Uterus (tissue), 4 donors: ENCODE measurements at places on chromosomes 3 and 15.

- DNase-seq = no peak
Observed at GRCh38 chr3:106809623-106810299, 567.5 kb upstream of the CCDC54 start.

DNA sequence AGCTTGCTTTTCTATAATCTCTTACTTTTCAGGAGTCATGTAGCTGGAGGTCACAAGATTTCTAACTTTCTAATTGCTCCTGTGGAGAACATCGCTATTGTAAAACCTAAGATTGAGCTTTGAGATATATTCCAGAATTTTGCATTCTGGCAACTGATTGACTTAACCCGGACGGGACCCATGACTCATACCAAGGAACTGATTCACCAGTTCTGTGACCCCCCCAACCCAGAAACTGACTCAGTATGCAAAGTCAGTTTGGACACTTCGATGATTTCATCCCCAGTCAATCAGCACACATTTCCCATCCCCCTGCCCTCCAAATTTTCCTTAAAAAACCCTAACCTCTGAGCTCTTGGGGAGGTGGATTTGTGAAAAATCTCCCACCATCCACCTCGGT is 396.5 kb upstream of the GBE1 start:
- DNase-seq = no peak

- DNase-seq = no peak
Observed at GRCh38 chr3:48681974-48682610, 3.6 kb downstream of the NCKIPSD start.

- no peak for DNase-seq
Observed at GRCh38 chr3:98763819-98764418, 779 bp downstream of the ST3GAL6 start.

DNA sequence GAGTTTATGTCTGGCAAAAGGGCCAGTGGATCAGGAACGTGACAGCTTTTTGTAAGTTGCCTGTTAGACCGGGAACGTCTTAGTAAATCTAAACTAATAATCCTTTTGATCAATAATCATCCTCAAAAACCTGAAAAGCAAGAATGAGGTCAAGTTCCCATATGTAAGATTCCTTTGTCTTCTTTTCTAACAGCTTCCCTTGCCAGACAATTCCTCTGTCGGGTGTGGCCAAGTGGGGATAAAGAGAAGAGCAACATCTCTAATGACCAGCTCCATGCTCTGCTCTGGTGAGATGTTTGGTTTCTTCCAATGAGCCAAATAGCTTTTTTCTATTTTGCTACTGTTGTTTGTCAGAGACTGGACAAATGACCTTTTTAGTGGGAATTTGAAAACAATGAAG is 19.8 kb downstream of the FANCD2OS start:
- DNase-seq = no peak

GRCh38 chr15:96247621-96248305 is 82.7 kb upstream of the NR2F2 start:
- no peak for DNase-seq

DNA sequence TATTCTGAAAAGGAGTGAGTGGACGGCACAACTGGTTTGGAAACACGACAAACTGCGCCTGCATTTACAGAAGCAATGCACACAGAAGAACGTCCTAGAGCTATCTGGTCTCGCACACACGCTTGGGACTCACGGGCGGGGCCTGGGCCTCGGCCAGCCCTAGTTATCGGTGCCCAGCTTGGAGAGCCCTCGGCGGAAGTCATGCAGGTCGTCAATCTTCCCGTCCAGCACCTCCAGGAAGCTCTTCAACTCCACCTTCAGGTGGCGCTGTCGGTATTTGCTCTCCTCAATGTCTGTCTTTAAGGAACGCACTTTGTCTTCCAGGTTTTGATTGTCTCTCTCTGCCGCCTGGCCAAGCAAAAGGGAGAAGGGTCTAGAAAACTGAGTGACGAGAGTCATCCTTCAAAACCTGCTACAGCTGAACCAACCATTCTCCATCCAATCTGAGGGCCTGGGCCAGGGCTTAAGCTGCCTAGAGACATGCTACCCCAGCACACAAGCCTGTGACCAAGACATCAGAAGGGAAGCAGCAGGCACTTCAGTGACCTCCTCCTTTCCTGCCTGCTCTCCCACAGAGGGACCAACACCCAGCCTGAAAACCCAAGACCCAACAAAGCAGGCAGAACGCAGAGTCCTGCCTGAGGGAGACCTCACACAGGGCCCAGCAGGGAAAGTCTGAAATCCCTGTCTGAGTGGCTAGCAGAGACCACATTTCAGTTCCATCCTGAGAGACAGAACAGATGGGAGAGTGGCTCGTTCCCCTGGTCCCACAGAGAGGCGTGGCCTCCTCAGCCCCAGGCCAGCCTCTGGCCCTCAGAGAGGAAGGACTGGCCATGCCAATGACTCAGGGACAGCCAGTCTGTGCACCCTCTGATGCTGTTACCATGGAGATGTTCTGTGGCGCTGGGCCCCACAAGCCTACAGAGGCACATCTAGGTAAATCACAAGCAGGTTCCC is 40.4 kb downstream of the WHAMM start:
- DNase-seq = peak; percentile 55
